ENCODE measurements at places on chromosomes 4 and X.

DNA sequence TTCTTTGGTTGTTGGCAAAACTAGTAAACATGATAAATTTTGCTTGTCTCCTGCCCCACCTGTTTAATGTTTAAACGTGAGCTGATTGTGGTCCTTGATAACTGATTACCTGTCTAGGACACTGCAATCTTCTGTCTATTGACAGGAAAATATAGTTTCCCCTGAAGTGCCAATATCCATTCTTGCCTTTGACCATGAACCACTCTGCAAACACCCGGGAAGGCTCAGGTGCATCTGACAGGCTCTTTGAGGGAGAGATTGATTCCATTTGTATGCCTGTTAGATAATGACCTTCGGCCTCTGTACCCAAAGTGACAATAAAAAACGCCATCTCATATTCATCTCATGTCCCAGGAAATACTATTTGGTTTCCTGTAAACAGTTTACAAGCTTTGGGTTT, 453.0 kb downstream of the CENPC start:
- DNase-seq, result no peak

DNA sequence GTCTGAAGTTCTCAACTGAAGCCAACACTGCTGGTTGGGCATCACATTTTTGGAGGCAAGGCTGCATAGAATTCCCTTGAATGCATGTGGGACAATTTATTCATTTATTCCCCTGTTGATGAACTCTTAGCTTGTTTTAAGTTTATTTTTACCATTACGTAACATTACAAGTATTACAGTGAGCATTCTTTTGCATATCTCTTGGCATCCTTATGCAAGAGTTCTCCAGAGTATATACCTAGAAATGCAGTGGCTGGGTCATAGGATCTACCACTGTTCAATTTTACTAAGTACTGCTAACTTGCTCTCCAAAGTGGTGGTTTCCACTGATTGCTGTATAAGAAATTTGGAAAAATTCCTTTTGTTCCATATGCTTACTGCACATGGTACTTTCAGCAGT, 66.5 kb downstream of the UCHL1 start:
- DNase-seq, result peak; percentile 26

GRCh38 chrX:114134465-114134864, 449.4 kb upstream of the HTR2C start:
- no peak for DNase-seq

DNA sequence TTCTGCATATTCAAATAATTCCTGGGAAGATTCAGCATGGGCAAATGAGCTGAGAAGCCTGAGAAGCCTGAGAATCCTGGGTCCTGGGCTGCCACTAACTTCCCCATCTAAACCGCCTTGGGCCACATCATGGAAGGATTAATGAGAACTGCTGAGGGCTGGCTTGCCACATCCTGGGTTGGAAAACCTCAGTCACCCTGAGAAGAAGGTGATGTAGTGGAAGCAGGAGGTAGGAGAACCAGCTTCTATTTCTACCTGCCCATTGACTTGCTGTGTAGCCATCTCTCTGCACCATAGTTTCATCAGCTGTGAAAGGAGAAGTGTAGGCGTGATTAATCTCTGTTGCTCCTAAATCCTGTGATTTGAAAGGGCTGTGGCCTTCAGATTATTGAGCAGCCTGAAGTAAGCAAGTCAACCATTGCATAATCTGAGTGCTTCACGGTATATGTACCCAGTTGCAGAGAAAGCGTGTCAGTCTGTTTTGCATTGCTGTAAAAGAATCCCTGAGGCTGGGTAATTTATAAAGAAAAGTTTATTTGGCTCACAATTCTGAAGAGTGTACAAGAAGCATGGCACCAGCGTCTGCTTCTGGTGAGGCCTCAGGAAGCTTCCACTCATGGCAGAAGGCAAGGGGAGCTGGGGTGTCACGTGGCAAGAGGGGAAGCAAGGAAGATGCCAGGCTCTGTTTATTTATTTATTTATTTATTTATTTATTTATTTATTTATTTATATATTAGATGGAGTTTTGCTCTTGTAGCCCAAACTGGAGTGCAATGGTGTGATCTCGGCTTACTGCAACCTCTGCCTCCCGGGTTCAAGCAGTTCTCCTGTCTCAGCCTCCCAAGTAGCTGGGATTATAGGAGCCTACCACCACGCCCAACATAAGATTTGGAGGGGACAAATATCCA, 140.9 kb upstream of the ATP6AP2 start:
- no peak for DNase-seq

- DNase-seq, result peak; percentile 52
Observed at GRCh38 chr4:99248714-99249113, 29.7 kb upstream of the ADH6 start.

GRCh38 chrX:24423960-24424359, 41.1 kb upstream of the PDK3 start:
- peak; percentile 38 for DNase-seq

DNA sequence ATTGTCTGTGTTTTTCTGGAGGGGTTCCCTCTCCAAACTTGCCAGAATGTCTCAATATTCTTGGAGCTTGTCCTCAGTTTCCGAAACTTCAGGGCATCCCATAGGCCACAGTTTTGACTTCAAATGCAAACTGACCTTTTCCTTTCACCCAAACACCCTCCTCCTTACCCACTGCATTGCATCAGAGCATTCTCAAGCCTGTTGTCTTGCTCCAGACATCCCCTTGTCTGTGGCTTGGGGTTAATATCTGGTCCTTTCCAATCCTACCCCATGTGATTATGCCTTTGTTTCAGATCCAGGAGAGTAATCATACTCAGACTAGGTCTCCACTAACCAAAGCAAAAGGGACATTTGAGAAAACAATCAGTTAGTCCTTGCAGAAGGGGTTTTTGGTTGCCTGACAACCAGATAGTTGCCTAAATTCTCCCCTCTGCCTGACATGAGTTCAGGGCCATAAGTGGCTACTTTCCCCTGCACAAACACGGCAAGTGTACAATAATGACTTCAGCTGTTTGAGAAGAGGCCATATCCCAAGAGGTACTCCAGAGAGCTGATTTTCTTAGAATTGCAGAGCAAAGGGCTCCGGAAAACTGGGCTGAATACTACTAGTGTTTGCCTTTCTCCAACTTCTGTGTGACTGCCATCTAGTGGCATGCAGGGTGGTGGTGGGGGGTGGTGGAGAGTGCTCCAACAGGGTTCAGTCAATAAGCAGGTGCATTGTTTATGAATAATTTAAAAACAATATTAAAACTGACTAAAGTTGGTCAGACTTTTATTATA, 130.2 kb downstream of the CHRDL1 start:
- peak; percentile 44 for DNase-seq

GRCh38 chr4:79611026-79611425, 203.0 kb upstream of the GK2 start:
- no peak for DNase-seq

GRCh38 chr4:168880811-168881595, 129.1 kb downstream of the CBR4 start:
- DNase-seq, result no peak

DNA sequence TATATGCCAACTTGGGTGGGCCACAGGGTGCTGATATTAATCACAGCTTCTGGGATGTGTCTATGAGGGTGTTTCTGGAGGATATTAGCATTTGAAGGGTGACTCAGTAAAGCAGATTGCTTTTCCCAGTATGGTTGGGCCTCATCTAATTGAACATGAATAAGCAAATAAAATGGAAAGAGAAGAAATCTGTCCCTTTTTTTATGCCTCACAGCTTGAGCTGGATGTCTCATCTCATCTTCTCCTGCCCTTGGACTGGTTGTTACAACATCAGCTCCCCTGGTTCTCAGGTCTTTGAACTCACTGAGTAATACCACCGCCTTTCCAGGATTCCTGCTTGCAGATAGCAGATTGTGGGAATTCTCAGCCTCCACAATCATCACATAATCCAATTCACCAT, 1149.2 kb downstream of the PCDH18 start:
- peak; percentile 2 for DNase-seq

- no peak for DNase-seq
Observed at GRCh38 chr4:41189666-41190065, 24.7 kb downstream of the APBB2 start.

DNA sequence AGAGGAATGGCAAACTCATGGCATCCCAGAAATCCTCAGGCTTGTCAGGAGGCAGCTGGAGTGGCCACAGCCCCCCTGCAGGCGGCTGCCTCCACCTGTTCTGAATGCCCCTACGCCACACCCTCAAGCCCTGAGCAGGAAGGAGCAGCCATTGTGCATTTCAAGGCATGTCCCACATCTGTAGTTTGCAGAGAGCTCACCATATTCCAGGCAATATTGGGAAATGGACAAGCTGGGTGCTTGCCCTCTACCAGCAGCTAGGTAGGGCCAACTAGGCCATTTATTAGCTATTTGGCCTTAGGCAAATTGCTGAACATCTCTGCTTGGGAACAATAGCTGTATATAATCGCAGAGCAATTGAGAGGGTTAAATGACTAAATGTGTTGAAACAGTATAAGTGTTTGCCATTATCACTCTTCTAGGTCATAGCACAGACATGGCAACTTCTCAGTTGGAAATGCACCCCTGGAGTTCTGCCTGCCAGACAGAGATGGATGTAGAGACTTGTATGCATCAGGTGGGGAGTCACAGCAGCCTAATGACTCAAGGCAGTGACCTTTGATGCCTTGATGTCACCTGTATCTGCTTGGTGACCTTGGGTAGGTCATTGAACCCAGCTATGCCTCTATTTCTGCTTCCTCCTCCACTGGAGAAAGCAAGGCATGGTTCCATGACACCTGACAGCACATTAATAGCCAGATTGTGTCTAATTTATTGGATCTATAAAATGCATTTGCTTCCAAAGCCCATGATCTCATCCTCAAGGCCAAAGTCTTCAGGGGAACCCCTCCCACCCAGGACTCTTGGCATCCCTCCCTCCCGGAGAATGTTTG, 52.8 kb downstream of the FHDC1 start:
- no peak for DNase-seq

GRCh38 chr4:119735165-119735651, 106.6 kb upstream of the PDE5A start:
- peak; percentile 94 for DNase-seq

GRCh38 chr4:8696369-8697127, 104.0 kb downstream of the CPZ start:
- DNase-seq, result no peak

GRCh38 chr4:129545599-129546278, 449.8 kb downstream of the C4orf33 start:
- peak; percentile 78 for DNase-seq

- DNase-seq, result no peak
Observed at GRCh38 chr4:79831701-79832514, 241.1 kb downstream of the ANTXR2 start.

- DNase-seq, result no peak
Observed at GRCh38 chr4:3870567-3870962, 104.4 kb downstream of the ADRA2C start.

DNA sequence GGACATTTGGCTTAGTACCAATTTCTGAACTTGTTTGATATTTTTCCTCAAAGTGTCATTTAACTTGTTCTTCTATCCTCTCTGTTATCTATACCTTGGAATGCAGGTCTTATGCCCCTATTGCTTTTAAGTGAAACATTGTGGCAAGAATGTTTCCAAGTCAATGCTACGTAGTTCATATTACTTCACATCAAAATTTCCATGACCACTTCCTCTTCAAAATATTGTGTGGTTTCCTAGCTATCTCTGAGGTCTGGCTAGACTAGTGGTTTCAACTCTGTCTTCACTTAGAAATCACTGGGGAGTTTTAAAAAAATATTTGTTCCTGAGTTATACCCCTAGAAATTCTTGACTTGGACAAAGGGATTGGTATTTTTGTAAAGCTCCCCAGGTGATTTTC, 20.2 kb upstream of the RASGEF1B start:
- DNase-seq, result no peak

DNA sequence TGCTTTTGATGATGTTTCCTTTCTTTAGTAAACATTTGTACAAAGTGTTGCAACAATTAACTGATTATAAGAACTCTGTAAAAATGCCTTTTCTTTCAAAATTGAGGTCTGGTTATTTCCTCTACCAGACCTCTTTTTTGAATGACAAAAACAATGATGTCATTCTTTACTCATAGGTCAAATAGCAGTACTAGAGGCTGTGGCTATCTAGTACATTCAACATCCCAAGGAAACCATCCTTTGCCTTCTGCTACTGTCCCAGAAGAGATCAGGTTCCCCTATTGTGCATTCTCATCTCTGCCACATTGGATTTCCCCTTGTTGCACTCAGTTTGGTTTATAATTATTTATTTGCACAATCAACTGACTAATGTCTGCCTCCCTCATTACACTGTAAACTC, 19.1 kb upstream of the MAD2L1 start:
- no peak for DNase-seq

DNA sequence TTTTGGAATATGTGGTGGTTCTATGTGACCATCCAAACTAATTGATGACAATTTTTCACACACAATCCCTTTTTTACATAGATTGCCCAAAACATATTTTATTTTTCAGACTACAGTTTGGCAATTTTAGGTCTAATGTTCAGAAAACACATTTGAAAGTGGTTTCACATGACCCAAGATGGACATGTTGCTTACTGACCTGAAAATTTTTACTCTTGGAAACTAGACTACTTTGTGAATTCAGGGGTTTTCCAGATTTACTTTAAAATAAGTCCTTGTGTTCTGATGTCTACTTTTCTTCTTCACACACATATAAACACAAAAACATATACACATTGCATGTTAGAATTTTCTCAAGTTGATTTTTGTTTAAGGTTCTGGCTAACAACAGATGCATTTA, 79.5 kb downstream of the HMGB2 start:
- DNase-seq, result no peak

GRCh38 chr4:43990963-43991362, 457.6 kb downstream of the KCTD8 start:
- no peak for DNase-seq
